ENCODE measurements at places on chromosomes 11 and 22.

DNA sequence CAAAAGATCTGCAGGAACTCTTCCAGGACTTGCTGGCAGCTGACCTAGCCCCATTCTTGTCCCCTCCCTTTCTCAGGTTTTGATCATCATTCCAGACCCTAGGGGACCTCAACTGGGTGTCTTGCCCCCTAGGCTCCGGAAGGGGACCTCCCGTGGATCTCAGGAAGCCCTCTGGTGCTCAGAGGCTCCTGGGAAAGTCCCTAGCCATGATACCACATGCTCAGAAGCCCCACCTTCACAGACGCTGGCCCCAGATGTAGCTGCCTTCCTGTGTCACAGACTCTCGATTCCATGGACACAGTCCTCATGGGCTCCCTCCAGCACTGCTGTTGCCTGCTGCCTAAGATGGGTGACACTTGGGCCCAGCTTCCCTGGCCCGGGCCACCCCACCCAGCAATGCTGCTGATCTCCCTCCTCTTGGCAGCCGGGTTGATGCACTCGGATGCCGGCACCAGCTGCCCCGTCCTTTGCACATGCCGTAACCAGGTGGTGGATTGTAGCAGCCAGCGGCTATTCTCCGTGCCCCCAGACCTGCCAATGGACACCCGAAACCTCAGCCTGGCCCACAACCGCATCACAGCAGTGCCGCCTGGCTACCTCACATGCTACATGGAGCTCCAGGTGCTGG, at the start of gene LRRC55:
LRRC55 (plus strand) TSS at position 276 of the 628 bp plus-strand sequence; CDS start at position 346, 70 bp downstream.
- DNase-seq: no peak

DNA sequence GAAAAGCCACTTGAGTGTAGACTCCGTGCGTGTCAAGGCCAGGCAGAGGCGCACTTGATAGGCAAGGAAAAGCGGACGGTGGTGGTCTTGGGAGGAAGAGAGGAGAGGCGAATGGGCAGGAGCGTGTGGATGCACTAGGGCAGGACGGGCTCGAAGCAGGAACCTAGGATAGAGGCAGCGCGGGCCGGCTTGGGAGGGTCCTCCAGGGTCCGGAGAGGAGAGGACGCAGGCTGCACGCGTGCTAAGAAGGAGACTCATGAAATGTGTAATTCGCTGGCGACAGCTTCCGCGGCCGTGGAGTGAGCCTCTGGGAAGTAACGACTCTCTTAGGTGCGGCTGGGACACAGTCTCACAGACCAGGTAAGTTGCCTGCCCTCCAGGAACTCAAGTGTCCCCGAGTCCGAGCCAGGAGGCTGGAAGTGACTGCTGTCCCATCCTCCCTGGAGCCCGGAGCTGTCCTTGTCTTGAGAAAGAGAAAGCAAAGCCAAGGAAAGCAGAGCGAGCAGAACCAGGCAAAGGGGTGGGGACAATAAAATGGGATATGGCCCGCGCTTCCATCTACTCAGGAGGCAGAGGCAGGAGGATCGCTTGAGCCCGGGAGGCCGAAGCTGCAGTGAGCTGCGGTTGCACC, 874 bp upstream of the IL17RA start:
- no peak for DNase-seq

- DNase-seq: no peak
Measured at GRCh38 chr22:36965696-36966095, 52.3 kb downstream of the CSF2RB start.

GRCh38 chr11:59771605-59772004, 16.4 kb downstream of the STX3 start:
- DNase-seq: no peak

- no peak for DNase-seq
Measured at GRCh38 chr11:44855493-44855849, 95.2 kb downstream of the TP53I11 start.

- no peak for DNase-seq
Measured at GRCh38 chr22:31915586-31915985, 28.7 kb upstream of the YWHAH start.

DNA sequence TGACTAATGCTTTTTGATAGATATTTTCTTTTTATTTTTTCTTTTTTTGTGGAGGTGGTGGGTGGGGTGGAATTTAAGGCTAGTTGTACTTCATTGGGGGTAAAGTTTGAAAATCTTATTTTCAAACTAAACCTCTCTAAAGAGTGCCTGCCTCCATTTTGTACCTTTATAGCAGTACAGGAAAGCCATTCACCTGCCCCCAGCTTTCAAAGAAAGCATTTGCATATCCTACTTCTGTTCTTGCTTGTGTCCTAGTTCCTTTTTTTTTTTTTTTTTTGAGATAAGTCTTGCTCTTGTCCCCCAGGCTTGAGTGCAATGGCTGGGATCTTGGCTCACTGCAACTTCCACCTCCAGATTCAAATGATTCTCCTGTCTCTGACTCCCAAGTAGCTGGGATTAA, 766.2 kb upstream of the LRRC4C start:
- no peak for DNase-seq

DNA sequence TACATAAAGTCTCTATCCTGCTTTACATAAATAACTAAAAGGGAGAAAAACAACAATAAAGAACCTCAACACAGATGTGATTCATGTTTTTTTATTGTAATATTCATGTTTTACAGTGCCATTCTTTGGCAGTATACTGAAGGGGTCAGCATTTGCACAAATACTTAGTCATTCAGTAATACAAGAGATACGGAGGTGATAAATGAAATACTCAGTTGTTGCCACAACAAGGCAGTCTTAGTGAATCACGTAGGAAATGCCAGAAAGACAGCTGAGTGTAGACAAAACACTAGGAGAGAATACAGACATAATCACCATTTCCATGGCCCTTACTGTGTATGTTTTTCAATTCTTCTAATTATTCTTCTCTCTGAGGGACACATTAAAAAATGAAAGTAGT, 910.4 kb downstream of the METTL15 start:
- no peak for DNase-seq

DNA sequence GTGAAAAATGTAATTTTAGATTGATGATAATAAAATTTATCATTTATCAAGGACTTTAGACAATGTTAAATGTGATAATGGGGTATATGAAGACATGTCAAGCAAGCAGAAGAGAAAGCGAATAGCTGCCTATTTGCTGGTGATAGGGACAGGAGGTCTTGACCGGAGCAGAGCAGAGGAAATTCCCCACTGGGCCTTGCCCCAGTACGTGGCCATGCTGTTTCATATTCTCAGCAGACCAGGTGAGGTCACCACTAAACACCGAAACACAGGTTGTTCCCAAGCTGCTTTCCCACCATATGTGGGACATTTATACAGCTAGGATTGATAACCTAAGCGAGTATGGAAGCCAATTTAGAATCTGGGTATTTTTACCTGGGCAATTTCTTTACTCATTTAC, 1629.6 kb downstream of the FAM181B start:
- no peak for DNase-seq

- peak; percentile 49 for DNase-seq
Measured at GRCh38 chr11:24496386-24496735, 492 bp upstream of the LUZP2 start.

DNA sequence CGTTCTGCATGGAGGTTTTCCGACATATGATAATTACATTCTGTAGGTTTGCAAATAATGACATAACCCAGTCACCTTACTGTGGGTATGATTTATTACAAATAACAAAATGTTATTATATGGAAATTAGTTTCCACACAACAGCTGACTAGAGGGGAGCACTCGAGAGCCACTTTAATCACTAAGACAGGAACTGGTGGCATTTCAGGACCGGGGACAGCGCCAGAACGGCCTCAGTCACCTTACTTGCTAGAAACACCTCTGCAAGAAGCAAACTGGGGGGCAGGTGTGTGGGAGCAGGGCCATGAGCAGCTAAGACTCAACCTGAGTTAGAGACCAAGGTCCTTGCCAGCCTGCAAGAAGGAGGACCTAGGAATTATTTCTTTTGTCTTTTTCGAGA, 199.9 kb downstream of the DSCAML1 start:
- no peak for DNase-seq

- no peak for DNase-seq
Measured at GRCh38 chr11:112195951-112196351, 20.6 kb downstream of the BCO2 start.

DNA sequence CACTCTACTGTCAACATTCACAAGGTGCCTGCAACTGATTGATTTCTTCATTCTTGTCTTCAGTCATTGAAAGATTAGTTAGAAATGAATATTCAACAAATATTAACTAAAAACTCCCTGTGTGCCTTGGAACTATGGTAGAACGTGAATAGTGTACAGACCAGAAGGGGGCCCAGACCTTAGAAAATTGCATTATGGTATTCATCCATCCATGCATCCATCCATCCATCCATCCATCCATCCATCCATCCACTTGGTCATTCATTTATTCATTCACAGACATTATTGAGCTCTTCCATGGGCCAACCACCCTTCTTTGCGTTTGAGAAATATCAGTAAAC, 10.2 kb upstream of the ACCSL start:
- DNase-seq: no peak

- no peak for DNase-seq
Measured at GRCh38 chr22:19150482-19151328, 613 bp upstream of the GSC2 start.

- no peak for DNase-seq
Measured at GRCh38 chr11:415640-416041, 842 bp upstream of the SIGIRR start.
